ENCODE measurements at places on chromosomes 2 and 18. TPM values are rescaled to one million over a fixed set of nuclear protein-coding genes. Genes with fewer than 3 reads are reported as not detected.
A peak's percentile ranks its signal among the peaks of the same experiment; 100 is the strongest.

The MYO1B gene
- total RNA-seq = 43.7 TPM

The TDRD15 gene
- total RNA-seq = not detected

The SPEG gene
- total RNA-seq = 28.2 TPM

The ASPRV1 gene
- 0.49 TPM for total RNA-seq

The IL1RL1 gene
- total RNA-seq = 10.6 TPM

- H3K27me3 ChIP-seq = no peaks in the 10 kb centered on the region
- no peak for DNase-seq
- no peak overlapping the region for H3K27ac ChIP-seq
Measured at GRCh38 chr2:107529146-107529545, 297.5 kb upstream of the RGPD4 start.

- H3K4me3 ChIP-seq = no peak overlapping the region
- no peaks in the 10 kb centered on the region for H3K36me3 ChIP-seq
- no peaks in the 10 kb centered on the region for H3K27me3 ChIP-seq
- no peak overlapping the region for H3K27ac ChIP-seq
- H3K4me1 ChIP-seq = no peaks in the 10 kb centered on the region
Measured at GRCh38 chr2:126902859-126903258, 4.2 kb downstream of the TEX51 start.

DNA sequence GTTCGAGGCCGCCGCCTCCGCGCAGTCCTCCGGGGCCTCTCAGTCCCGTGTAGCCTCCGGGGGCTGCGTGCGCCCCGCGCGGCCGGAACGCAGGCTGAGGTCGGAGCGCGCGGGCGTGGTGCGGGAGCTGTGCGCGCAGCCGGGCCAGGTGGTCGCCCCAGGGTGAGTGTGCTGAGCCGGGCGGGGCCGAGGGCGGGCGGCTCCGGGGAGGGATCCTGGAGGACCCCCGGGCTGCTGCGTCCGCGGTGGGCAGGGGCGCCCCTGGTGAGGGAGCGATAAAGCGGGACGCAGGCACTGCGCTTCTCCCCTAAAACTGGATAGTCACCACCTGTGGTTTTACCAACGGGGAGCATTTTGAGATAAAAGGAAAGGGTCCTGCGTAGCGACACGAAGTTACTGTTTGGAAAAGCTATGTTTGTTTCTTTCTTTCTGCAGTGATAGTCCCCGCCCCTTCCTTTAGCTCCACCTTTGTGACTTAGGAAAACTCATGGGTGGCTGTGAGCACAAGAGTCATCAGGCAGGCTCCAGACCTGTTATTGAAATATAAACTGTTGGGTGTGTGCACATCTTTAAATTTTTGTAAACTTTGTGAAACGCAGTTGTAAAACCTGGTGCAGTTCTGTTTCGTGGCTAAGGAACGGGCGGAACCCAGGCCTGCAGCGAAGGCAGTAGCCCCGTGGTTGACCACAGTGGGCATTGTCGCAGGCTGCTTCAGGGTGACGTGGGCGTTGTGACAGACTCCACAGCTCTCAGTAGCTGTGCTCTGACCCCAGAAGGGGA is 687 bp downstream of the CTDP1 start:
- no peaks in the 10 kb centered on the region for H3K36me3 ChIP-seq
- no peaks in the 10 kb centered on the region for H3K27me3 ChIP-seq
- no peak for DNase-seq
- peaks cover 38% of the 10 kb centered on the region for H3K4me1 ChIP-seq
- H3K27ac ChIP-seq = peak overlapping the region; percentile 96

GRCh38 chr2:70469435-70469834 is 84.2 kb downstream of the TGFA start:
- no peak overlapping the region for H3K27ac ChIP-seq
- no peak for DNase-seq
- H3K27me3 ChIP-seq = no peaks in the 10 kb centered on the region
- no peak overlapping the region for H3K4me3 ChIP-seq

GRCh38 chr2:43484323-43484930 is 111.4 kb downstream of the THADA start:
- no peak overlapping the region for H3K4me3 ChIP-seq
- H3K36me3 ChIP-seq = no peaks in the 10 kb centered on the region

- no peak overlapping the region for H3K27ac ChIP-seq
- no peaks in the 10 kb centered on the region for H3K4me1 ChIP-seq
- H3K36me3 ChIP-seq = no peaks in the 10 kb centered on the region
Measured at GRCh38 chr2:49369101-49369500, 214.8 kb upstream of the FSHR start.

DNA sequence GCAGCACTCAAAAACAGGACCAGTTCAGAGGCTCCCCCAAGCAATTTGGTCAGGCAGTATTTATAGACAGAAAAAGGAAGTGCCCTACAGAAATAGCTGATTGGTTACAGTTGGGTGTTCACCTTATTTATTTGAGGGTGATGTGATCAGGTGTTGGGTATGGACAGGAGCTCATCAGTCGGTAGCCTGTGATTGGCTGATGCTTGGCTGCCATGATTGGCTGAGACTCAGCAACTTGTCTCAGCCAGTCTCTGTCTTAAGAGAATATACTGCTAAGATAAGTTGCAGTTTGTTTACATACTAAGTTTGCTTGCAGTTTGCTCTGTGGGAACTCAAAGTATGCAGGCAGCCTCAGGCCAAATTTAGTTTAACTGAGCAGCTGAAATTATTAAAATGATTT is 9.4 kb downstream of the ABCG8 start:
- H3K27me3 ChIP-seq = no peaks in the 10 kb centered on the region
- H3K27ac ChIP-seq = no peak overlapping the region
- no peaks in the 10 kb centered on the region for H3K4me1 ChIP-seq
- H3K4me3 ChIP-seq = no peak overlapping the region

- DNase-seq = no peak
- no peak overlapping the region for H3K27ac ChIP-seq
Measured at GRCh38 chr2:165176780-165177179, 27.1 kb downstream of the SCN3A start.

GRCh38 chr2:224561234-224562005 is 23.7 kb downstream of the CUL3 start:
- H3K36me3 ChIP-seq = no peaks in the 10 kb centered on the region
- peaks cover 53% of the 10 kb centered on the region for H3K4me1 ChIP-seq
- no peak overlapping the region for H3K4me3 ChIP-seq
- DNase-seq = no peak
- no peaks in the 10 kb centered on the region for H3K27me3 ChIP-seq
- H3K27ac ChIP-seq = no peak overlapping the region

GRCh38 chr2:20222769-20223406 is 2.0 kb downstream of the SDC1 start:
- H3K27ac ChIP-seq = peak overlapping the region; percentile 94
- peak overlapping the region; percentile 73 for H3K4me3 ChIP-seq
- no peaks in the 10 kb centered on the region for H3K27me3 ChIP-seq
- H3K36me3 ChIP-seq = no peaks in the 10 kb centered on the region
- peaks cover 51% of the 10 kb centered on the region for H3K4me1 ChIP-seq

GRCh38 chr2:112201696-112202430 is 53.0 kb downstream of the ZC3H8 start:
- no peak overlapping the region for H3K27ac ChIP-seq
- H3K27me3 ChIP-seq = no peaks in the 10 kb centered on the region
- H3K36me3 ChIP-seq = no peaks in the 10 kb centered on the region
- H3K4me3 ChIP-seq = no peak overlapping the region

GRCh38 chr2:20129331-20130159 is 78.1 kb upstream of the LAPTM4A start:
- no peak overlapping the region for H3K4me3 ChIP-seq
- H3K27ac ChIP-seq = no peak overlapping the region
- no peak for DNase-seq
- no peaks in the 10 kb centered on the region for H3K27me3 ChIP-seq
- H3K36me3 ChIP-seq = no peaks in the 10 kb centered on the region
- H3K4me1 ChIP-seq = no peaks in the 10 kb centered on the region

- H3K4me1 ChIP-seq = no peaks in the 10 kb centered on the region
- H3K27me3 ChIP-seq = no peaks in the 10 kb centered on the region
- H3K4me3 ChIP-seq = no peak overlapping the region
- no peak overlapping the region for H3K27ac ChIP-seq
Measured at GRCh38 chr18:59650266-59650820, 46.9 kb downstream of the CCBE1 start.

- H3K4me3 ChIP-seq = no peak overlapping the region
- no peaks in the 10 kb centered on the region for H3K27me3 ChIP-seq
- H3K27ac ChIP-seq = no peak overlapping the region
- no peaks in the 10 kb centered on the region for H3K4me1 ChIP-seq
- no peaks in the 10 kb centered on the region for H3K36me3 ChIP-seq
- DNase-seq = no peak
Measured at GRCh38 chr18:57497372-57498294, 62.5 kb downstream of the ONECUT2 start.

GRCh38 chr2:101740555-101740964 is 43.1 kb downstream of the MAP4K4 start:
- no peaks in the 10 kb centered on the region for H3K36me3 ChIP-seq
- no peak for DNase-seq
- H3K4me1 ChIP-seq = peaks cover 65% of the 10 kb centered on the region
- no peaks in the 10 kb centered on the region for H3K27me3 ChIP-seq

DNA sequence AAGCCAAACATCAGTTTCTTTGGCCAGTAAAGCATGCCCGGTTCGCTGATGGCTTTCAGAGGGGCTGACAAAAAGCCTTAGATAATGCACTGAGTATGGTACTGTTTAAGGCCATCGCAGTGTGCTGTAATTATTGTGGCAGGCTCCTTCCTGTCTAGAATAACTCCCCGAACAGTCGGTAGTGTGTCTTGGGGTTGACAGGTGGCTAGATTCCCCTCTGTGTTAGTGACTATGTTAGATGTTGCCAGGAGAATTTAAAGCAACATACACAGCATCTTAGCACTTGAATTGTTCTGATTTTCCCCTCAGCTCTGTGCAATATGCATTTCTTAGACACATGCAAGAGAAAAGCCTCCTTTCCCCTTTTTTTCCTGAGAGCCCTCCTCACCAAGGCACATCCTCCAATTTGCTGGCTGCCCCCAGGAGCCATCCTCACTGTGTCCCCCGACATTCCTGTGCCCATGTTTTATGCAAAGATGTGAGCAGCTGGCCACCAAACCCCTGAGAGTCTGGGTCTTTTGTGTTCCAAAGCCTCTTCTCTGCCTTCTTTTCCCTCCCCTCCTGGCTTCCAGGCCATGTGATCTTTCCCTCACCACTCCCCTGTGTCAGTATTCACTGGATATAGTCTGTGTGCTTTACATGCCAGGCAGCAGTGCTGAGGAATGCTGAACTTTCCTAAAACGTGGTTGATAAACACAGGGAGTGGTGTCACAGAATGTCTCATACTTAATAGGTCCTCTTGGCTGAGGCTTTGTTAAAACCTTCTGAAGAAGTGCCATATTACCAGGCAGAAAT is 331.5 kb downstream of the HRH4 start:
- no peak overlapping the region for H3K27ac ChIP-seq
- no peaks in the 10 kb centered on the region for H3K27me3 ChIP-seq
- H3K4me3 ChIP-seq = no peak overlapping the region
- no peaks in the 10 kb centered on the region for H3K4me1 ChIP-seq

- H3K4me3 ChIP-seq = no peak overlapping the region
- DNase-seq = no peak
- H3K4me1 ChIP-seq = no peaks in the 10 kb centered on the region
- no peaks in the 10 kb centered on the region for H3K27me3 ChIP-seq
- no peak overlapping the region for H3K27ac ChIP-seq
- H3K36me3 ChIP-seq = no peaks in the 10 kb centered on the region
Measured at GRCh38 chr2:160876765-160877164, 283.5 kb upstream of the TANK start.

DNA sequence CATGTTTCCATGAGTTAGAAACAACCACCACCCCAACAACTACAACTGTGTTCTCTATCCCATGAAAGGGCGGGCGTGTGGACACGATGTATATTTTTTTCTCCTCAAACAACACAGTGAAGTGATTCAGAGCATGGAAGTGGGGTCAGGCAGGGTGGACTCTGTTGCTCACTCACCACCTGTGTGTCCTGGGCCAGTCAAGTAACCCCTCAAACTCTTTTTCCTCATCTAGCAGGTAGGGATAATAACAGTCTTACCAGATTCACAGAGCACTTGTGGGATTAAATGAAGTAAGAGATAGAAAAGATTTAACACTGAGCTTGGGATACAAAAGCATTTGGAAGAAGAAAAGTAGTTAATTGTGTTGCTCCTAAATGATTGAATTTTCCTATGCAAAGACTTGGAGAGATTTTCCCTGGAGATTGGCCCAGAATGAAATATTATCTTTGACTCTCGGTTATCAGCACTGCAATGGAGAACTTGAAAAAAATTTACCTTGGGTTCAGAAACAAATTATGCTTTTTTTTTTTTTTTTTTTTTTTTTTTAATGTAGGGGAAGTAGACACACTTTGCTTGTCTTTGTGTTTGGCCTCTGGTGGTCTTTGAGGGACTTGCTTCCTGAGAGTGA is 161.9 kb upstream of the EPAS1 start:
- H3K36me3 ChIP-seq = no peaks in the 10 kb centered on the region
- no peak for DNase-seq
- no peak overlapping the region for H3K4me3 ChIP-seq
- no peaks in the 10 kb centered on the region for H3K27me3 ChIP-seq
- H3K4me1 ChIP-seq = peaks cover 24% of the 10 kb centered on the region

DNA sequence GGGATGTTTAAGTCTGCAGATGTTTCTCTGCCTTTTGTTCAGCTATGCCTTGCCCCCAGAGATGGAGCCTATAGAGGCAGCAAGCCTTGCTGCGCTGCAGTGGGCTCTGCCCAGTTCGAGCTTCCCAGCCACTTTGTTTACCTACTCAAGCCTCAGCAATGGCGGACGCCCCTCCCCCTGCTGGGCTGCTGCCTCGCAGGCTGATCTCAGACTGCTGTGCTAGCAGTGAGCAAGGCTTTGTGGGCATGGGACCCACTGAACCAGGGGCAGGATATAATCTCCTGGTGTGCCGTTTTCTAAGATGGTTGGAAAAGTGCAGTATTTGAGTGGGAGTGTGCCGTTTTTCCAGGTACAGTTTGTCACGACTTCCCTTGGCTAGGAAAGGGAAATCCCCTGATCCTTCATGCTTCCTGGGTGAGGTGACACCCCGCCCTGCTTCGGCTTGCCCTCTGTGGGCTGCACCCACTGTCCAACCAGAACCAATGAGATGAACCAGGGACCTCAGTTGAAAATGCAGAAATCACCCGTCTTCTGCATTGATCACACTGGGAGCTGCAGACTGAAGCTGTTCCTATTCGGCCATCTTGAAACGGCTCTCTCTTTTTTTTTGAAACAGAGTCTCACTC is 27.6 kb upstream of the ADAM23 start:
- H3K27me3 ChIP-seq = no peaks in the 10 kb centered on the region
- DNase-seq = no peak
- no peak overlapping the region for H3K4me3 ChIP-seq
- no peaks in the 10 kb centered on the region for H3K36me3 ChIP-seq
- H3K27ac ChIP-seq = no peak overlapping the region

- no peak overlapping the region for H3K4me3 ChIP-seq
- no peaks in the 10 kb centered on the region for H3K27me3 ChIP-seq
- no peaks in the 10 kb centered on the region for H3K36me3 ChIP-seq
- DNase-seq = no peak
Measured at GRCh38 chr2:225820826-225821225, 421.3 kb downstream of the NYAP2 start.

GRCh38 chr2:178530131-178530530 is 49.9 kb downstream of the PLEKHA3 start:
- DNase-seq = no peak
- no peaks in the 10 kb centered on the region for H3K27me3 ChIP-seq
- no peaks in the 10 kb centered on the region for H3K36me3 ChIP-seq
- H3K4me3 ChIP-seq = no peak overlapping the region
- no peaks in the 10 kb centered on the region for H3K4me1 ChIP-seq

Data from vagina (tissue), 2 donors.